ENCODE measurements at places on chromosomes 4 and X.

DNA sequence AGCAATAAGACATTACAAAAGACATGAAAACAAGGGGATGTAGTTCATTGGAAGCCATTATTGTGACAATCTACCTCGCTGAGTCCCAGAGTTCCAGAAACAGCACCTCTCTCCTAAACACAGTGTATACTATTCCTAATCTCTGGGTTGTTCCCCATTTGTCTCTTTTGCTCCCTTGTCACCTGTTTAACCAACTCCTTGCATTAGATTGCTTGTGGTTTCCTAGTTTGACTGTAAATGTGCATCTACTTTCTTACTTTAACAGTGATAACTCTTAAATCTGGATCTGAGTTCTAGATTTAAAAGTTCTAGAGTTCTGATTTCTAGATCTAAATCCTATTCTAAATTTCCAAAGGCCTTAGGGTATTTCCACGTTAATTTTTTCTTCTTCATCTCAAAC lies 71.6 kb upstream of the TET2 start:
- no peak for DNase-seq

GRCh38 chr4:121978172-121978516 lies 26.3 kb upstream of the TRPC3 start:
- no peak for DNase-seq

- DNase-seq: no peak
Observed at GRCh38 chr4:112003231-112003907, 141.9 kb upstream of the FAM241A start.

- no peak for DNase-seq
Observed at GRCh38 chr4:82842593-82842992, 44.0 kb upstream of the SCD5 start.

DNA sequence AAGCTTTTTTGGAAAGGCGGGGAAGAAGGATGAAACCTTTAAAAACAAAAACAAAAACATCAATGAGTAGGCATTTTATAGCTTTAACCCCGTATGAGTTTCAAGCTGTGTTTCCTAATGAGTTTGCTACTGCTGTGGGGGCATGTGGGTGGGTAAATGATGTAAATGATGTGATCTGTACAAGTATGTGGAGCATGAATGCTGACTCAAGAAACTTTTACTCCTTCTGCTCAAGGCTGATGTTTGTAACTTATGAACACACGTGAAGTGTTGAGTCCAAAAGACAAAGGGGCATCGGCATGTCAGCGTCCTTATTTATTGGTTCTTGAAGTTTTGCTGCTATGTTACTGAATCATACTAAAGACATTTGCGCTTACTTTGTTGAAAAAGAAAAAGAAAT lies 76.9 kb downstream of the CLCN4 start:
- DNase-seq: no peak

DNA sequence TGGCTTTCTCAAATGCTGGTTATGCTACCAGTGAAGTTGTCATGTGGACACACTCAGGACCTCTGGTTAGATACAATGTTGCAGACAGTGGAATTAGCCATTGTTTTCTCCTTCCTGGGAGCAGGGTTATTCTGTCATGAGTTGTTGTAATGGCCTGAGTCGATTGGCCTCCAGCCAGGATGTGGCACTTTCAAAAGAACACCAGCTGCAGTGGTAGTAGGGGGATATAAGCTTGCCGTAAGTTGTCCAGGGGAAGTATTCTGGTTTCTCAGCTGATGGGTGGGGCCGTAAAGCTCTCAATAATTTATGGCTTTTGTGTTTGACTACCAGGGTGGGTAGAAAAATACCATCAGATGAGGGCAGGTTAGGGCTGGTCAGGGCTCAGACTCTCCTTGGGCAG lies 697.5 kb upstream of the GNPDA2 start:
- no peak for DNase-seq

DNA sequence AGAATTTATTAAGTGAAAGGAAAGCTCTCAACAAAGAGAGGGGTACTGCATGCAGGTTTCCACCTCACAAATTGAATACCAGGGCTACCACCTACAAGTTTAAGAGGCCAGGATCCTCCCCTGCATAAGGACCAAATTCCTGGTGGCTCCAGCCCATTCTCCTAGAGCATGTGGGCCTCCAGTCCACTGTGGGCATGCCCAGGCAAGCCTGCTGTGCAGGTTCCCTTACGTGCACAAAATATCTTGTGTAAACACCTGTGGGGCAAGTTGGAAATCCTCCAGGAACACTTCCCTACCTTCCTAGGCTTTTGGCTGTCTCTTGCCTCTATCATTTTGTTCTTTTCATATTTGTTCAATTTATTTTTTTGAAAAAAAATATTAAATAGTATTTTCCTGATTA lies 724.3 kb downstream of the ARAP2 start:
- DNase-seq: no peak

GRCh38 chrX:13786048-13786447 lies 30.8 kb downstream of the GPM6B start:
- DNase-seq: no peak

DNA sequence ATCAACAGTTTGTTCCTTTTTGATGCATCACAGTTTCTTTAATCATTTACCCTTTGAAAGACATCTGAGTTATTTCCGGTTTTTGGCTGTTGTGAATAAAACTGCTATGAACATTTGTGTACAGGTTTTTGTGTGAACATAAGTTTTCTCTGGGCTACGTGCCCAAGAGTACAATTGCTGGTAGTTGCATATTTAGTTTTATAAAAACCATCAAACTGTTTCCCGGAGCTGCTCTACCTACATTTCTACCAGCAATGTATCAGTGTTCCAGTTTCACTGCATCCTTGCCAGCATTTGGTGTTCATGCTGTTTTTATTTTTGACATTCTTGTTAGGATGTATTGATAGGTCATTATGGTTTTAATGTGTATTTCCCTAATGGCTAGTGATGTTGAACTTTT lies 17.3 kb downstream of the KDM6A start:
- no peak for DNase-seq

GRCh38 chrX:23704673-23705206 lies 37.4 kb downstream of the PRDX4 start:
- DNase-seq: no peak

DNA sequence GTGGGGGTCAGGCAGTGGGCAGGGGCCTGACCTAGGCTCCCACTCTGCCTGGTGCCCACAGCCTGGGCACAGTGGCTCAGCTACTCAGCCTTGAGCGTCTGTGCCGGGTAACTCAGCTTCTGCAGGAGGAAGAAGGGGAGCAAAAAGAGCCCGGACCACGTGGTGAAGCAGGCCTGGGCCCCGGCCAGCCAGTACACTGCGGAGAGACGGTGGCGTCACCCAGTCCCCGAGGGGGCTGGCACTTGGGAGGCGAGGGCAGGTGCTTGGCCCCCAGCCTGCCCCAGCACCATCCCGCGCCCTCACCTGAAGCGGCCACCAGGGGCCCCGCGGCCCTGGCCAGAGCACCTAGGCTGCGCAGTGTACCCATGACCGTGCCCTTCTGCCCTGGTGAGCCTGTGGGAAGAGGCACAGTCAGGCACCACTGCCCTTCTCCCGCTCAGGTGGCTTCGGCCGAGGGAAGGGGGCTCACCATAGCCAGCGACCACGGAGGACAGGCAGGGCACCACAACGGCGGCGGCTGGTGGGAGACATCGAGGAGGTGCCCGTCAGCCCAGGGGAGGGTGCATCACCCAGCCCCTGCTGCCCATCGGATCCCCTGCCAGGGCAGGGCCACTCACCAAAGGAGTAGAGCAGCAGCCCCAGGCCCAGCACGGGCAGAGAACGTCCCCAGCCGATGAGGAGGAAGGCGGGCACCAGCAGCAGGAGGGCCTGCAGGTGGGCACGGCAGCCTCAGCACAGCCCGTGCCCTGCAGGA lies 32.3 kb downstream of the NOP14 start:
- DNase-seq: no peak

- no peak for DNase-seq
Observed at GRCh38 chr4:26484032-26484515, 6.2 kb downstream of the CCKAR start.

DNA sequence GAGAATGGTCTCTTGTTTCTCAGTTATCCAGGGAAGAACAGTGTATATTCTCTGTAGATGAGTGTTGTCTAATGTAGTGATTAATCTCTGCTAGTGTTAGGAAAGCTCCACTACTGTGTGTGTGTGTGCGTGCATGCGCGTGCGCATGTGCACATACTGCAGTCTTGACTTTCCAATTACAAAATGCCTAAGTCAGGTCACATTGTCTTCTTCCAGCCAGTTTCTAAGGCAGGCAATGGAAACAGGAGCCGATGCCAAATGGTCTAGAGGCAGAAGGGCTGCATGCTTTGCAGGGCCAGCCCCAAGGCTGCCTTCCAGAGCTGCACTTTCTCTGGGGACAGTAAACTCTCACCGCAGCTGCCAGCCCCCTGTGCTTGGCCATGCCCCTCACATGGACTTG lies 30.5 kb upstream of the NAP1L5 start:
- no peak for DNase-seq

- no peak for DNase-seq
Observed at GRCh38 chr4:111957116-111957515, 188.1 kb upstream of the FAM241A start.

GRCh38 chr4:84158670-84159069 lies 340.4 kb downstream of the NKX6-1 start:
- no peak for DNase-seq

GRCh38 chr4:38109896-38110295 lies 149.7 kb downstream of the PTTG2 start:
- no peak for DNase-seq

DNA sequence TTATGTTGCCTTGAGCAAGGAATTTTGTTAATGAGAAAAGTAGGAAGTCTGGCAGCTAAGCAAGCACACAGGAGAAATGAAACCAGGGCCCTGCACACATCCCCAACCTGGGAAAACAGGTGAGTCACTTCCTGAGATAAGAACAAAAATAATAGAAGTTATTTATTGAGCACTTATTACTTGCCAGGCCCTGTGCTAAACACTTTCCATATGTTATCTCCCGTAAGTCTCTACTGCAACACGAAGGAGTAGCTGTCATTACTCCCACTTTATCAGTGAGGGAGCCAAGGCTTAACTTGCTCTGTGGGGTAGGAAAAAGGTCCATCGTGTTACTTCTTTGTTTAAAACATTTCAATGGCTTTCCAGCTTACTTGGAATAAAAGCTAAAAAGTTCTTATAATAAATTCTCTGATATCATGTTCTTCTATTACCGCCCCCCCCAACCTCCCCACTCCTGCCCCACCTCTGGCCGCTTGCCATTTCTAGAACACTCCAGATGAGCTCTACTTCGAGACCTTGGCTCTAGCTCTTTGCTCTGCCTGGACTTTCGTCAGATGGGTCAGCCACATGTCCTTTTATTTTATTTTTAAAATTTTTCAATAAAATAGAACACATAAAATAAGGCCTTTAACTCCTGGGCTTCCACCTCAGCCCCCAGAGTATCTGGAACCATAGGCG lies 36.3 kb upstream of the PLAC8 start:
- DNase-seq: no peak

GRCh38 chr4:128249787-128250668 lies 37.6 kb downstream of the PGRMC2 start:
- DNase-seq: no peak

- peak; percentile 25 for DNase-seq
Observed at GRCh38 chrX:15471028-15471427, 22.1 kb downstream of the PIR start.

DNA sequence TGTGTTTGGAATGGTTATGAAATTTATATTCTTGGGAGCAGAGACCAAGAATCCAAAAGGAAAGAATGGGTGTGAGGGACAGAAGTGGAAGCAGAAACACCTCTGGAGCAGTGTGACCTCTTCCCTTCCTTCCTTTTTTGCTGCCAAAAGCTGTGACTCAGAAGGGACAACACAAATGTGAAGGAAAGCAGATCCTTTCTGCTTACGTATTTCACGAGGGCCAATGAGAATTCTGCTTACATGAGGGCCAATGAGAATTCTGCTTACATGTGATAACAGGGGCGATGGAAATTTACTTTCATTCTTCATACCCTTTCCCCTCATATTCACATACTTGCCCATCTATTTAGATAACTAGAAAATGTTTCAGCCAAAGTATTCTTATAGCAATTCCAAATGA lies 404.6 kb downstream of the PRDM5 start:
- no peak for DNase-seq

DNA sequence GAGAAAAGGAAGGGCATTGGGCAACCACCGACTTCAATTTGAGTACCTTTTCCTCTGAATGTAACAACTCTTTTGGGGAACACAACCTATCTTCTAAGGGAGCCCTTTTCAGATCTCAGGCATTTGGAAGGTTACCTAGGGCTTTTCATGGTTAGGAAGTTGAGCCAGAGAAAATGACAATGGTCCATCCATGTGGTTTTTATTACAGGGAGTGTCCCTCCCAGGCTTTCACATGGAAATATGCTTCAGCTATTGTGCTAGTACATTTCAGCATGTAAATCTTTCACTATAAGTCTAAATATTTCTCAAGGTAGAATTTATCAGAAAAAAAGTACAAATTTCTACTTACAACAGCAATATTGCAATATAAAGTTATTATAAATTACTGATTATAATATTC lies 259.8 kb downstream of the IQCM start:
- DNase-seq: no peak

DNA sequence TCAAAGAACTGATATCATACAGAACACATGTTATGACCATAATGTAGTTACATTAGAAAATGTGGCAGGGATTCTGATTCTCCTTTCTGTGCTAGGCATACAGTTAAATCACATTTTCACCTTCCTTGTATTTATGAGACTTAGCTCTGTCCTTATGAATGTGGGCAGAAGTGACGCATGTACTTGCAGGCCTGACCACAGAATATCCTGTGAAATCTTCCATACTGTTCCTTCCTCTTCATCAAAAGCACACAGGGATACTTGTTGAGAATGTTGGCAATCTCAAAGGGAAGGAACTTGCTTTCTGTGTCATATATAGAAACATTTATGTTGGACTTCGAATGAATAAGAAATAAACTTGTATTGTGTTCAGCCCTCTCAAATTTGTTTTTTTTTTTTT lies 17.2 kb upstream of the MYOZ2 start:
- no peak for DNase-seq

GRCh38 chrX:14362721-14363120 lies 166.6 kb upstream of the GLRA2 start:
- DNase-seq: no peak

DNA sequence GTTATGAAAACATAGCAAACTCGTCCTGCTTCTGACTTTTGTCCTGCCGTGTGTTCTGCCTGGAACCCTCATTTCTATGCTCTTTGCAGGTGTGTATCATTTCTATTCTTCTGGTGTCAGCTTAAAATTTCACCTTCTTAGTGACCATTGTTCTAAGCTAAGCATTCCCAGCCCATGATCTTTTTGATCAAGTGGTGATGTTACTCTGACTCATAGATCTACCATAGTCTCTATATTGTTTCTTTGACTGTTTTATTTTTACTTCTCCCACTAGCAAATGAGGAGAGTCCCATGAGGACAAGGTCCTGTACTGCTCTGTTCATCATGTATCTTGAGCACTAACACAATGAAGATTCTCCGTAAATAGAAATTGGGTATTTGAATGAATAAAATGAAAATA lies 14.1 kb upstream of the CXCL6 start:
- no peak for DNase-seq
